ENCODE measurements at places on chromosomes 3 and 15. TPM values are rescaled to one million over a fixed set of nuclear protein-coding genes. Genes with fewer than 3 reads are reported as not detected.
A peak's percentile ranks its signal among the peaks of the same experiment; 100 is the strongest.

GRCh38 chr3:42805141-42805821 is 991 bp upstream of the HIGD1A start:
- peaks cover 40% of the 10 kb centered on the region for H3K4me1 ChIP-seq
- H3K36me3 ChIP-seq, result peaks cover 18% of the 10 kb centered on the region
- peaks cover 18% of the 10 kb centered on the region for H3K27me3 ChIP-seq
- no peak overlapping the region for H3K27ac ChIP-seq
- DNase-seq, result no peak

DNA sequence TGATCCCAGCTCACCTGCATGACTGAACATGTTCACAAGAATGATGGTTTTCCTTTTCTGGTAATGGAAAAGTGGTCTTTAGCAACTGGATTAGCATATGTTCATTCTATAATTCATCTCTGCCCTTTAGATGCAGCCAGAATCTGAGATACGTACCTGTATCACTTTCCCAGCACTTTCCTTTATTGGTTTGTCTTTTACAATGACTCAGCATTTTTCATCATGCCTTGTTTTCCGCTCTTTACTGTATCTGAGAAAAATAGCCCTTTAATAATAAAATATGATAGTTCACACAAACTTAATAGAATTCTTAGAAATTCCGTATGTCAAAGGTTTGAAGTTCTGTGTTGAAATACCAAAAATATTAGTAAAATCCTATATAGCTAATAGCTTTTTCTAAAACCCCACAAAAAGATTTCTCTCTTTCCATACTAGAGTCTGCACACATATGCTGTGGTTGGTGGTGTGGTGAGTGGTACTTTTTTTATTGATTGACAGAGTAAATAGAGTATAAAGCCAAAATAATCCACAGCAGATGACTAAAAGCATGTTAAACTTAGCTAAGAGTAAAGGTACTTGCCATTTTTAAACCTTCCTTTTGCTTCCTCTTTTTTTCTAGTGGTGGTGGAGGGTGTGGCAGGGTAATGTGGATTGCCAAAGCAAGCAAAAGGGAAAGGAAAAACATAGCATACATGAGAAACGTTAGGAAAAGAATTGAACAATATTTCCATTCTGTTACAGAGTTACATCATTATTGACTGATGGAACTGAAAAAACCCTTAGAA is 328.9 kb upstream of the RBMS3 start:
- no peaks in the 10 kb centered on the region for H3K27me3 ChIP-seq
- DNase-seq, result no peak
- H3K27ac ChIP-seq, result no peak overlapping the region
- H3K4me3 ChIP-seq, result no peak overlapping the region
- no peaks in the 10 kb centered on the region for H3K36me3 ChIP-seq

GRCh38 chr15:58506064-58506490 is 74.3 kb downstream of the LIPC start:
- peaks cover 31% of the 10 kb centered on the region for H3K27me3 ChIP-seq
- H3K27ac ChIP-seq, result no peak overlapping the region
- H3K4me1 ChIP-seq, result peaks cover 13% of the 10 kb centered on the region

GRCh38 chr3:16883057-16883722 is 1.6 kb upstream of the PLCL2 start:
- DNase-seq, result no peak
- peaks cover 22% of the 10 kb centered on the region for H3K4me1 ChIP-seq
- peaks cover 5% of the 10 kb centered on the region for H3K27me3 ChIP-seq
- peak overlapping the region; percentile 65 for H3K27ac ChIP-seq
- peaks cover 17% of the 10 kb centered on the region for H3K36me3 ChIP-seq

DNA sequence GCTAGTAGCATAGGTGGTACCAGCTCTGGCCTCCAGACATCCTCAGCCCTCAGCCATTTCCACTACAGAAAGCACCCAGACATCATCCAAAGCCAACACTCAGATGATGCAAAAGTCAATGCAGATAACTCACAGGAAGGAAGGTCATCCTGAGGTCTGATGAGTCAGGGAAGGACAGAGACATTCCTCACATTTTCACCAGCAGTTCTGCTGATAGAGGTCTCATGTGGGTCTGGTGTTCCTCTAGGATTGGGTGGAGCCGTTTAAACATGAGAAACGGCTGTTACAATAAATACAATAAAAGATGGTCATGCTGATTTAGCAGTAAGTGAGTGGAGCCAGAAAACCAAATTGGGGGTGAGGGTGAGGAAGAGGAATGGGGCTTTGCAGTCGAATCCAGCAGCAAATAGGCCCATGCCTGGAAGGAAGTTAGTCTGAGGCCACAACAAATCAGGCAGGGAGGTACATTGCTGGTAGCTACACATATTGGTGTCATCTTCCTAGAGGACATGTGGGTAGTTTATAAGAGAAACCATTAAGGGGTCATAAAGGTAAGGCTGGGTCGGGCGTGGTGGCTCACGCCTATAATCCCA is 33.3 kb upstream of the FLNB start:
- no peak overlapping the region for H3K4me3 ChIP-seq
- no peak for DNase-seq
- no peak overlapping the region for H3K27ac ChIP-seq
- H3K36me3 ChIP-seq, result no peaks in the 10 kb centered on the region
- H3K4me1 ChIP-seq, result peaks cover 14% of the 10 kb centered on the region

DNA sequence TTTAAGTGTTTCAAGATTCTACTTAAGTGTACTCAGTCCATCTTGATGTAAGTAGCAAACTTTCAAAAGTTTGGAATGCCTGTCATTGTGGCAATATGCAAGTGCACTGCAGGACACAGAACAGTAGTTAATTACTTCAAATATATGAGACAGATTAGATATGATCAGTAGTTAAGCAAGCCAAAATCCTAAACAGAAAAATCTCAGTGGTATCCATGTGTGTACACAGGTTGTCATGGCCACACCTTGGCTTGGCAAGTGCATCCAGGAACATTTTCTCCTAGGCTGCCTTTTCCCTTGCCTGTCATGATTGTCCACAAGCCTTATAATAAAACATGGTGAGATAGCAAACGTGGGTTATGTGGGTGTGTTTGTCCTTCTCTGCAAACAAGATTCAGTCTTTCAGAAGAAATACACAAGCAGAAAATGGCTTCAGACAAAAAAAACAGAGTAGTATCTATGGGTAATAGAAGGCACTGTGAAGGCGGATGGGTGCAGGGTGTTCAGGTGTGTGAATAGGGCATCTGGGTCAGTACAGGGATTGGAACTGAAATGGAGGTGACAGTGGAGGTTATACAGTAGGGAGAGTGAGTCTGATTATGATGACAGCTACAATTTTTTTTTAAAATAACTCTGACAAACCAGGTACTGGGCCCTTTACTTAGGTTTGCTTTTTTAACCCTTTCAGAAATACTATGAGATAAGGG is 229.0 kb upstream of the LRIG1 start:
- DNase-seq, result no peak
- no peak overlapping the region for H3K27ac ChIP-seq
- H3K4me3 ChIP-seq, result no peak overlapping the region
- H3K4me1 ChIP-seq, result no peaks in the 10 kb centered on the region

- no peaks in the 10 kb centered on the region for H3K27me3 ChIP-seq
- no peak overlapping the region for H3K4me3 ChIP-seq
- H3K4me1 ChIP-seq, result no peaks in the 10 kb centered on the region
- DNase-seq, result no peak
- peaks cover 5% of the 10 kb centered on the region for H3K36me3 ChIP-seq
Observed at GRCh38 chr3:129378949-129379348, 49.5 kb downstream of the EFCAB12 start.

- H3K27me3 ChIP-seq, result no peaks in the 10 kb centered on the region
- no peaks in the 10 kb centered on the region for H3K36me3 ChIP-seq
- H3K4me3 ChIP-seq, result no peak overlapping the region
- no peak for DNase-seq
- H3K4me1 ChIP-seq, result peaks cover 7% of the 10 kb centered on the region
- no peak overlapping the region for H3K27ac ChIP-seq
Observed at GRCh38 chr15:87758794-87759418, 497.6 kb downstream of the NTRK3 start.

GRCh38 chr15:70031713-70032112 is 66.0 kb downstream of the TLE3 start:
- H3K36me3 ChIP-seq, result no peaks in the 10 kb centered on the region
- H3K27ac ChIP-seq, result no peak overlapping the region
- no peaks in the 10 kb centered on the region for H3K4me1 ChIP-seq
- no peak overlapping the region for H3K4me3 ChIP-seq
- no peak for DNase-seq
- peaks cover 13% of the 10 kb centered on the region for H3K27me3 ChIP-seq

DNA sequence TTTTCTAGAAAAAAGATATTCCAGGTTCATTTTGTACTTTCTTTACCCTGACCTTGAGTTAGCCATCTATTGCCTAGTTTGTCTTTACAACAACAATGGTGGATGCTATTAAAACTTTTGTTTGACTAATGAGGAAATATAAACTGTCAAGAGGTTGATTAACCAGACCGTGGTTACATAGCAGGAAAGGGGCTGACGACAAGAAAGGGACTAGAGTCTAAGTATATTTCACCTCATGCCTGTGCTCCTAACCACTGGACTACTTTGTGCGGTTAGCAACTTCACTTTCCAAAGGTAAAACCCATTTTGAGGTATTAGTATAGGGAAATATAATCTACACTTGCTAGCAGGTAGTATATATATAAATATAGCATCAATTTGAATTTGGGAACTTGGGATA is 327.1 kb downstream of the SATB1 start:
- peaks cover 16% of the 10 kb centered on the region for H3K27me3 ChIP-seq
- no peak overlapping the region for H3K27ac ChIP-seq
- no peaks in the 10 kb centered on the region for H3K4me1 ChIP-seq
- H3K4me3 ChIP-seq, result no peak overlapping the region
- H3K36me3 ChIP-seq, result no peaks in the 10 kb centered on the region

- peaks cover 9% of the 10 kb centered on the region for H3K36me3 ChIP-seq
- H3K4me3 ChIP-seq, result no peak overlapping the region
- peaks cover 13% of the 10 kb centered on the region for H3K4me1 ChIP-seq
- DNase-seq, result no peak
- no peak overlapping the region for H3K27ac ChIP-seq
- no peaks in the 10 kb centered on the region for H3K27me3 ChIP-seq
Observed at GRCh38 chr15:72037321-72037720, 80.6 kb downstream of the MYO9A start.

DNA sequence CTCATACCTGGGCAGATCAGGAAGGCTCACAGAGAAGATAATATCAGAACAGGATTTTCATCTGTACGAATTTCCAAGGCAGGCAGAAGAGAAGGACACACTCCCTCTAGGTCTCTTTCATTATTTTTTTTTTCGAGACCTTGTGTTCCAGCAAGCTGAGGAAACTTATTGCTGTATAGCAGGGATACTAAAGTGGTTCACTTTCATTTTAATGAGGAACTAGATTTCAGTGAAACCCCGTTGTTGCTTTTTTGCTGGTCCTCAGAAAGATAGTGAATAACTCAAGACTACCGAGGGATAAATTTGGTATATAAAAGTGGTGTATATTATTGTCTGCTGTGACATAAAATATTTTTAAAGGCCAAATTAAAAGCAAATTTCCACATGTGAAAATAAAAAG is 24.6 kb downstream of the MEIS2 start:
- no peak for DNase-seq
- H3K36me3 ChIP-seq, result no peaks in the 10 kb centered on the region
- H3K27me3 ChIP-seq, result no peaks in the 10 kb centered on the region
- H3K27ac ChIP-seq, result no peak overlapping the region

- H3K4me3 ChIP-seq, result peak overlapping the region; percentile 94
- no peaks in the 10 kb centered on the region for H3K27me3 ChIP-seq
- H3K4me1 ChIP-seq, result peaks cover 49% of the 10 kb centered on the region
- no peak for DNase-seq
- H3K27ac ChIP-seq, result peak overlapping the region; percentile 88
Observed at GRCh38 chr3:128617270-128617556, 33.4 kb downstream of the RPN1 start.

DNA sequence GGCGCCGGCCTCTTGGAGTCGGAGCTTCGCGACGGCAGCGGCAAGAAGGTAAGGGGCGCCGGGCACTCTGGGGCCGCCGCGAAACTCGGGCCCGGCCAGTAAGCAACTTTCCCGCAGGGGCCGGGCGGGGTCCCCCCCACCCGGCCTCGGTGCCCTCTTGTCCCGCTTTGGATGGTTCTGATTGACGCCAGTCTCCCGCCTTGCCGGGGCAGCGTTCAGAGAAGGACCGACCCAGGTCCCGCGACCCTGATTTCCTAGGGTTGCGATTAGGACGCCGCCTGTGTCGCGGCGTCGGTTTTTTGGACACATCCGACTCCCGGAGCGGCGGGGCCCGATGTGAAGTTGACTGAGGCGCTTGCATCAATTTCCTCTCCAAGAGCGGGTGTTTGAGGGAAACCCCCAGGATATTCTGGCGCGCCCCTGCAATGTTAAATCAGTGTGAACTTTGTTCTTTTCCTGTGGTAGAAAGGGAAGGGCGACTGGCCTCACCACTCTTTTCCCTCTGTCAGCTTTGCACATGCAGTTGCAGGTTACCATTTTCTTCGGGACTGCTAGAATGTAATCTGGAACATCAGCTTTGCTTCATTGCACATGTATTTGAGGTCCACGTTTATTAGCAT is 755 bp downstream of the PDE8A start:
- peak overlapping the region; percentile 96 for H3K4me3 ChIP-seq
- DNase-seq, result peak; percentile 61
- peaks cover 57% of the 10 kb centered on the region for H3K4me1 ChIP-seq
- H3K36me3 ChIP-seq, result peaks cover 5% of the 10 kb centered on the region
- H3K27ac ChIP-seq, result peak overlapping the region; percentile 89

- peak; percentile 42 for DNase-seq
- no peaks in the 10 kb centered on the region for H3K36me3 ChIP-seq
- H3K4me1 ChIP-seq, result no peaks in the 10 kb centered on the region
- H3K27ac ChIP-seq, result no peak overlapping the region
Observed at GRCh38 chr3:38738630-38739395, 77.2 kb downstream of the SCN10A start.

DNA sequence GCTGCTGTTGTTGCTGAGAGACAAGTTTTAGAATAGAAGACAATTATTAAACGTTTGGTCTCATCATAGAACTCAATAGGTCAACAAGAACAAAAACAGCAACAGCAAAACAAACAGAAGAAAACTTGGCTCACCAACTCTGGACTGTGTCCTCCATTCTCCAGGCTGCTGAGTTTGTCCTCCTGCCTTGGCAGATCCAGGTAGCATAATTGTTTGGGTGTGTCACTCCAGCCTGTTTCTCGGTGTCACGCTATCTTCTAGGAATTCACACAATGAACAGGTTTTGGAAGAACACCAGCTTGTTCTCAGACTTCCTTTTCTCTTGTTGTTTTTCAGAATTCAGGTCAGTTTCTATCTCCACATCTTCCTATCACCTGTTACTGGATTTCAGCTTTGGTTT is 34.7 kb downstream of the ARRDC4 start:
- H3K27ac ChIP-seq, result no peak overlapping the region
- peaks cover 5% of the 10 kb centered on the region for H3K4me1 ChIP-seq
- H3K27me3 ChIP-seq, result no peaks in the 10 kb centered on the region
- no peak for DNase-seq
- no peaks in the 10 kb centered on the region for H3K36me3 ChIP-seq

TTLL3 gene
- total RNA-seq, result 50.8 TPM

ANKUB1 gene
- not detected for total RNA-seq

GDPGP1 gene
- 10.5 TPM for total RNA-seq

ARPIN gene
- not detected for total RNA-seq

IDH2 gene
- total RNA-seq, result 224 TPM

DNAH12 gene
- 0.05 TPM for total RNA-seq

SI gene
- total RNA-seq, result not detected

All from activated CD4-positive, alpha-beta memory T cell treated with anti-CD3 and anti-CD28 coated beads, Interleukin-2, amount 10 ng/mL, durations not matched to agents 7 days and 5 days (primary cell).